Hematopoietic multipotent progenitor cell (in vitro differentiated cells): ENCODE measurements at places on chromosomes 11 and 22. TPM values are rescaled to one million over a fixed set of nuclear protein-coding genes. Genes with fewer than 3 reads are reported as not detected.

The IL18 gene
- total RNA-seq = 26.4 TPM

- DNase-seq = no peak
Measured at GRCh38 chr11:112564228-112564955, 303.7 kb upstream of the PLET1 start.

DNA sequence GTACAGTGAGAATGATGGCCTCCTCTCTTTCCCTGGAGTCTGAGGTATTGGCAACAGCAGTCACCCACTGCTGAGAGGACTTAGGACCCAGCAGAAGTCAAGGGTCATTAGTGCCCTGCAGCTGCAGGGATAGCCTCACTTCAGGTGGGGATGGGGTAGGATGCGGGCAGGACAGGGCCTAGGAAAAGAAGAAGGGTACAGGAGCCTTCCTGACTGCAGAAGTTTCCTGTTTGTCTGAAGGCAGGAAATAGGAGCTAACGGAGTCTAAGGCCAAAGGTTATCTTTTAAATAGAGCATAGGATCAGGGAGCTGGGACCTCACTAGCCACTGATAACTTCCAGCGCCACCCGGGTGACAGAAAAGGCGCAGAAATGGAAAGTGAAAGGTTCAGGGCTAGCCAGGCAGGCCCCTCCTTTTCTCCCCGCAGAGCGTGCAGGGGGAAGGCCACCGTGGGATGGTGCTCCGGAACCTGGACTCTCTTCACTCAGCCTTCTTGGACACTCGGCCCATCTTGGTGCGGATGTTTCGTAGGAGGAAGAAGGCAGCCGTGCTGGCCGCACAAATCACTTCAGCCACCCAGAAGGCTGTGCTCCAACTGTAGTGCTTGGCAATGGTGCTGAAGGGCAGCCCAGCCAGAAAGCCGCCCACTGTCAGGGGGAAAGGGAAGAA, 6.0 kb downstream of the TRAPPC4 start:
- DNase-seq = no peak

- no peak for DNase-seq
Measured at GRCh38 chr11:68214173-68215086, 1.3 kb upstream of the KMT5B start.
